CD4-positive, alpha-beta T cell treated with Interferon gamma for 1 hour (primary cell): ENCODE measurements at places on chromosomes 1 and 21.

DNA sequence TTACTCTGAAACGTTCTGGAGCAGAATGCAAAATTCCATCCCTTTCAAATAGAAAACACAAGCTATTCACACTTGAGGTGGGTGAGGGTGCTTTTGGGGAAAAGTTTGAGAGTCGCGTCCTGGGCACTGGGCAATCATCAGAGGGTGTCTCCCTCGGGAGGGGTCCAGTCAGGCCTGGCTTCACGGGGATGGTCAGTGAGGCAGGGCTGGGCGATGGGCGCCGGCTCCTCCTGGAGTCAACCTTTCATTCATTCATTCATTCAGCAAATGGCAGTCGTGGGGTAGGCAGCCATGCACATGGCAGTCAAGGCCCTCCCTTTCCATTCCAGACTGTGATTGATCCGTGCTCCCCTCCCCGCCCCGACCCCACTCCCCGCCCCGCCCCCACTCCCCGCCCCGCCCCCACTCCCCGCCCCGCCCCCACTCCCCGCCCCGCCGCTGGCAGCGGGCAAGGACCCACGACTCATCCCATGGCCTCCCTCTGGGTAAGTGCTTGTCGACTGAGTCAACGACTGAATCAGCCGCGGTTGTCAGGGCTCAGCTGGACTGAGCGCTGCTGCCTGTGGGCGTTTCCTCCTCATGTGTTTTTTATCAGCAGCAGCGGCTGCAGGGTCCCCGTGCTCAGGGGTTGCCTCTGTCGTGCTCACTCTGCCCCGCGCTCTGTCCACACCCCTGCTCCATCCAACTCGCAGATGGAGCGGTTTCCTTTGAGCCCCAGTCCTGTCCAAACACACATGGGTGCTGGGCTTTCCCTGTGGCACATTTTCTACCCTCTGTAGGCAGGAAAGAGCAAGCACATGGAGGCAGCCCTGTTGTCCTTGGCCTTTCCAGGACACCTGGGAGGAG is 12.5 kb upstream of the SPSB1 start:
- no peak for DNase-seq

- no peak for DNase-seq
Observed at GRCh38 chr1:40221977-40222772, 25.6 kb upstream of the TMCO2 start.

DNA sequence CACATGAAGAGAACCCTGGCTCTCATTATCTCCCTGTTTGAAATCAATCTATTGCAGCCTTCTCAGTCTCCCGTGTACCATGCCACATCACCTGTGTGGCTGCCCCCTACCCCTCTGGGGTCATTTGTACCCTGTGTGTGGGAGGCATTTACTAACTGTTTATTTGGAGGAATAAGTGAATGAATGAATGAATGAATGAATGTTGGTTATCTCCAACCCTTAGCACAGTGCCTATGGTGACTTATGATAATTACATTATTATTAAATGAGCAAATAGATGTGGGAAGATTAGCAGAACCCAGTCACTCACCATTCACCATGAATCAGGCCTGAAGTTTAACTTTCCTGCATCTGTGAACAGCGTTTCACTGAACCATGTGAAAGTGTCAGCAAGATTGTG is 560.8 kb downstream of the MATN1 start:
- no peak for DNase-seq

DNA sequence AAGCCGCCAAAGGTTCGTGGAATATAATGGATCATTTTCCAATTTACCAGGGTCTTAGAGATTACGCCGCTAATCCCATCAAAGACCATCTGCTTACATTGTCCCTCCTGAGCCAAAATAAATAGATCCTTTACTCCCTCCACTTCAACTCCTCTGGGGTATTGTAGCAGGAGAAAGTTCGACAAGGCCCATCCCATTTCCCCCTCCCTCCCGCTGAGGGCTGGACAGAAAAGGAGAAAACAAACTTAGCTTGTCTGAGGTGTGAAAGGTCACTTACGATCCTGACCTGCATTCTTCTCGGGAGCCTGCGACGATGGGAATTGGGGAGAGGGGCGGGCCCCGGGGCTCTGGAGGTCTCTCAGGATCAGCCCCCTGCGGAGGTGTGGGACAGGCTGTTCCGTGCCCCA is 60.8 kb downstream of the MEF2D start:
- no peak for DNase-seq

DNA sequence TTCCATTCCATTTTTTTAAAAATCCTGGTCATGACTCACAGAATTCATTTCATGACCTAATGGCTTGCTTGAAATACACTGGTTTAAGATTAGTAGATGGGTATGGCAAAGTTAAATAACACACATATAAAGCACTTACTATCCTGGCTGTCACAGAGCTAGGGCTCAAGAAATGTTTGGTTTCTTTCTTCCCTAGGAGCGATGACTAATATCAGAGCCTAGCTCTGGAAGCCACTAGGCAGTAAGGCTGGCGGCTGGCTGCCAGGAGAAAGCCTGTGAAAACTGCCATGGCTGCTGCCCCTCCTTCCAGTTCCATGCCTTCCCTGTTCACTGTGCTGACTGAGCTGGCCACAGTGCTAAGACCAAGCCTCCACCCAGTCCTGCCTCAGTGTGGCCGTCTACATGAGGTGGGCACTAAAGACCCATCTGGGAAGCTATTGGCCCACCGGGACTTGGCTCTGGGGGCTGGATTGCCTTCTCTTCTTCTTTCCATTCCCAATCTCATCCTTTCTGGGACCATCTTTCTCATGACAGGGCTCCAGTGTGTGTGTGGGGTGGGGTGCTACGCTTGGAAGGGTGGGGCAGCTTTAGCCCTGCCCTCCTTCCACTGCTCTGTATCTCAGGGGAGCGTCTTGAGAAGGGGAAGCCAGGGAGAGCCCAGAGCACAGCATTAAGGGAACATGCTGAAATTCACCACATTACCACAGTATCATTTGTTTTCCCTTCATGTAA is 10.8 kb upstream of the ASCL5 start:
- DNase-seq, result no peak

GRCh38 chr1:150566589-150567340 is 12.6 kb downstream of the MCL1 start:
- no peak for DNase-seq

- DNase-seq, result no peak
Observed at GRCh38 chr21:26047279-26047967, 123.1 kb downstream of the APP start.

DNA sequence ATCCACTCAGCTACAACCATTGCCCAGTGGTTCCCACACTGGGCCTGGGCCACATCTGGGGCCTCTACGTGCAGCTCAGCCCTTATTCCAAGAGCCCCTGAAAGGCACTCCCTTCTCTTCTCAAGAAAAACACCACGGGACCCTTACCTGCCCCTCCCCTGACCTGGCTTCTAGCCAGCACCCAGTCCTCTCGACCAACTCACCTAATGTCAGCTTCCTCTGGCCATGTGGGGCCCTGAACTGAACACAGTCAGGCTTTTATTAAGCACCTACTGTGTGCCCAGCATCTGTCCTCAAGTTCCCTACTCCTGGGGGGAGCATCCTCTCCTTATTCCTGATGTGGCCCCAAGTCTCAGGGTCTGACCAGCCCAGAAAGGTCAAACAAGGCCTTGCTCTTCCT is 208.4 kb downstream of the MATN1 start:
- DNase-seq, result no peak

- DNase-seq, result no peak
Observed at GRCh38 chr1:219374046-219374566, 200.4 kb downstream of the LYPLAL1 start.
